ENCODE measurements at places on chromosomes 2 and 18.

- no peak for DNase-seq
Measured at GRCh38 chr2:216113572-216113971, 4.4 kb downstream of the XRCC5 start.

DNA sequence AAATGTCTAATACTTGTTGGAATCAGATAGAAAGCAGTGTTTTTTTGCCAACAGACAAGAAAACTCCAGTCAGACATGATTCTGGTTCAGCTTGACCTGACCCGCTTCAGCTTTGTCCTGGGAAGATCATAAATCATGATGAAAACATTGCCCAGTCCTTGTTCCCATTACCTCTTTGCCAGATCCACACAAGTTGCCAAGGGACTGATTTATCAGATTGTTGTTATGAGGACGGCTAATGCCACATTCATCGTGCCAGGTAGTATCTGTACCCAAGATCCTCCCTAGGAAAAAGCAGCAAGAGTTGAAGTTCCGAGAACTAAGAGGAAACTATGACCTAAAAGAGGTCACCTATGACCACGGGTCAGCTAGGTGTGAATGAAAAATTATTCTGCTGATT is 39.0 kb downstream of the SLC40A1 start:
- DNase-seq, result no peak

DNA sequence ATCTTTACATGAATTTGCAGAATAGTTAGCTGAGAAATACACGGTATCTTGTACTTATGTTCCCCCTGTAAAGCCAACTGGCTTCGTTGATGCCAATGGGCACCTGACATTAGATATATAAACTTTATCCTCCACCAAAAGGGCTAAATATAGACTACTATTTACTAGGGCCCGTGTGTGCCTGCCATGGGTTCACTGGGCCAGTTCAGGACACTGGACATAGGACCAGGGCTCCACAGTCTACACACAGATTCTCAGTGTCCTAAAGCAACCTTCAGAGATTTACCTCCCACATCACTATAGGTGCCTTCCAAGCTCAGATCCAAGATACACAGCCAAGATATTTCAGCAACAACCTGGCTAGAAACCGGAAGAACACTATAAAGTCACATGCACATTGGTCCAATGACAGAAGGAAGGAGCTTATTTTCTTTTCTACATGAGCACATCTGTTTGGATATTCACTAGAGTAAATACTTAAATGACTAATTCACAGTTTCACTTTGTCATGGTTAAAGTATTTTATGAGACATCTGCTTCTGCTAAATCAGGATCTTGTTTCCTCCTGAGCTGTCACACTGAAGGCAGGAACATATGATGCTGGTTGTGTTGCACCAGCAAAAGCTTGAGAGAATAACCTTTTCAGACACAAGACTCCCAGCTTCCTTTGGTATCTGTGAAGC is 95.1 kb downstream of the MYO5B start:
- DNase-seq, result no peak

GRCh38 chr2:119647440-119648169 is 31.4 kb upstream of the TMEM177 start:
- no peak for DNase-seq

- no peak for DNase-seq
Measured at GRCh38 chr18:63150942-63151421, 168.6 kb downstream of the BCL2 start.

DNA sequence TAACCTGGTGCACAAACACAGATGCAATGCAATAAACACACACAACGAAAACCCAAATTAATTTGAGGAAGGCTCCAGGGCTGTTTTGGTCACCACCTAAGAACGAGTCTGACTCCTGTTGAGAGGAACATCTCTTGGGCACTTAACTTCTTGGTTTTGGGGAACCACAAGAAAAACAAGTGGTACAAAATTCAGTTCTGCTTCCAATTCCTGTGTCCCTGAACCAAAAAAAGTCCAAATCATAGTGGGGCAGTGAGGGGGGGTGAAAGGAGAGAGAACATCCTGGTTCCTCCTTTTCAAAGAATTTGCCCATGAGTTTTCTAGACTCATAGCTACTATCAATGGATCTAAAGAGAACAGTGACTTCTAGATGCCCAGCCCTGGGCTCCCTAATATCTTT is 143.6 kb downstream of the COL4A4 start:
- no peak for DNase-seq

DNA sequence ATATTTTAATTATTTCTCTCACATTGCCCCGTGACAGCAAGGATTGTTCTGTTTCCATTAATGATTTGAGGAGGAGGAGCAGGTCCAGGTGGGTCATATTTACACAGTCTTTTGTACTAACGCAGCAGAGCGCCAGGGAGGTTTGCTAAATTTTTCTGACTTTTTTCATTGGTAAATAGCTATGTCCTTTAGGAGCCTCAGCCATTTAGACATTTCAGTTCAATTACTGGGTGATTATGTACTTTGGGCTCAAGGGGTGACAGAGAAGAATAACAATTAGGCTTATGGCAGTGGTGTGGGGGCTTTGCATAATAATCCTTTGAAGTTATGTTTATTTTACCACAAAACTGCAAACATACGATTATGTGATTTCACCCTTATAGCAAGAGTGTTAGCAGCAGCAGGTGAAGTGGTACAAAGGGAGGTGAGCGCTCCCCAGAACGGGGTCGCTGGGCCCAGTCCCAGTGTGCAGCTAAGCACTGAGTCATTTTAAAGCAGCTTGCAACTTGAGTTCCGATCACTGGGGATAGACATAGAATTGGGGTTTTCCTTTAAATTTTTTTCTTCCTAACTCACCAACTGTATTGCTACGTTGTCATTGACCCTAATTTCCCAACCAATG is 80.3 kb downstream of the TSHZ1 start:
- DNase-seq, result no peak

Data from CD4-positive, alpha-beta T cell treated with Interleukin-21 for 1 hour (primary cell).